ENCODE measurements at places on chromosomes 1 and 21.

DNA sequence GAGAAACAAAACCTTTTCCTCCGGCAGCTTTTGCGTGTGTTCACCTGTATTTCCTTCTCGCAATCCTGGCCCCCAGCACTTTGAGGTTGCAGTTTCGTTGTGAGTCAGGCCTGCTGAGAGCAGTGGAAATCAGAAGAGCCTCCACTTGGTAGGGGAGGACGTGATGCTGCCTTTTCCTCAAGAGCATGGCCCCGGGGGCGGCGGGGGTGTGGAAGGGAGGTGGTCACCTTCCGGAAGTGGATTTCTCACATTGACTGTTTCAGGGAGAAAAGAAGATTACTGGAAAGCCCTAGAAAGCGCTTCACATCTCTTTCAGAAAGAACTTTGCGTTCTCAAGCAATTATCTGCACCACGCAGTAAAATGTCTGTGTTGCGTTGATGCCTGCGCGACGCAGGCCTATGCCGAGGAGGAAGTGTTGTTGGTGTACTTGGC, 12.2 kb upstream of the IL10 start:
- peak; percentile 93 for DNase-seq

DNA sequence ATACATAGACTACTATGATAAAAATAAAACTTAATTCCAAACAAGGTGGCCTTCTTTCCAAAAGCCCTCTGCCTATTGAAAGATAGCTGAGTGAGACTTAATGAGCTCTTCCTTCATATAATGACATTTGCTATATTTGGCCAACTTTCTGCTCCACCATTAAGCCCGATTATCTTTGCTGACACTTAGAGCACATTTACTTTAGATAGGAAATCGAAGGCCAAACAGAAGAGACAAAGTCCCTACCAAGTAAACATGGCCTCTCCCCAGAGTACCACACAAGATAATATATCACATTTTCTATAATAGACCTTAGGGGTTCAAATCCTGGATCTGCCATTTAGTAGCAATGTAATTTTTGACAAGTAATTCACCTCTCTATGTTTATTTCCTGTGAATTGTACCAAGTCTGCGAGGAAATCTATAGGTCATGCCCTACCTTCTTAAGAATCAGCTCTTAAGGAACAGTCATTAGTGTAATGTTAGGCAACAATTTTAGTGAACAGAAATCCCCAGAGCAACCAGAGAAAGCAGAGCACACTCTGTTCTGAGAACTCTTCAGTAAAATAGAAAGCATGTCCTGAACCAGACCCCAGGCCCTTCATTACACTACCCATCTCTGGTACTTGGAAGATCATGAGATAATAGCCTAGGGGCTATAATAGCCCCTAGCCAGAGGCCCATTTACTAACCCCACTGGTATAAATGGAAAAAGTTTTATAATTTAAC, 17.3 kb upstream of the COA6 start:
- no peak for DNase-seq

DNA sequence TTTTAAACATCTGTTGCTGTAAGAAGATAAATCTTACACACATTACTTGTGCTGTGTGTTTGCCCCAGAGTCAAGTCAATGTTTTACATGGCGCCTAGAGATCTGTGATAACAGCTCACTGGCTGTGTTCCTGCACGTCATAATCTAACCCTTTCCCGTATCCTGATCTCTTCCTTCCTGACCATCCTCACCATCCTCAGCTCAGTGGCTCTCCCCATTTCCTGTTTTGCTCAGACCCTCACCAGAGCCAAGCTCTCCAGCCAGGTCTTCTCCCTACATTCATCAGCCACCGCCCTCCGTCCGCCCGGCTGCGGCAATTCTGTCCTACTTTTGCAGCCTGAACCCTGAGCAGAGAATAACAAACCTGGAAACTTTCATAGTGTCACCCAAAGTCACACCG, 824.7 kb downstream of the USP25 start:
- no peak for DNase-seq

DNA sequence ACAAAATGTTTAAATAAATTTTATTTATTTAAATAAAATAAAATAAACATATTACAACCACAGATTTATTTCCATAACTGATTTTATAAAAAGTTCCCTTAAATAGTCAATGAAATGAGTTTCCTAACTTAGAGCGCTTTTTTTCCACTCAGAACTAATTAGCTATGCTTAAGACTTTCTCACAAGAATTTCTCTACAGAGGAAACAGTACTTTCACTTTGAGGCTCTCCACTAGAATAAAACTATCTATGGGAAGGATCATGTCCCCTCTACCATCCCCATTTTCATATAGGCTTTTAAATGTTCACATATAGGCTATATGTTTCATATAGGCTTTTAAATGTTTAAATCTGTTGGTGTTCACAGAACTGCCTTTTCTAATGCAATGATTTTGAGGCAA, 40.0 kb upstream of the DPH5 start:
- DNase-seq: no peak

- DNase-seq: no peak
These were observed 6.5 kb downstream of the MRPS15 start for GRCh38 chr1:36457691-36458090.

- DNase-seq: no peak
These were observed 7.4 kb upstream of the GREM2 start for GRCh38 chr1:240619357-240619756.

- DNase-seq: no peak
These were observed 2.3 kb downstream of the LDLRAD2 start for GRCh38 chr1:21814241-21814918.

- no peak for DNase-seq
These were observed 98.6 kb downstream of the ZP4 start for GRCh38 chr1:237792149-237792548.

DNA sequence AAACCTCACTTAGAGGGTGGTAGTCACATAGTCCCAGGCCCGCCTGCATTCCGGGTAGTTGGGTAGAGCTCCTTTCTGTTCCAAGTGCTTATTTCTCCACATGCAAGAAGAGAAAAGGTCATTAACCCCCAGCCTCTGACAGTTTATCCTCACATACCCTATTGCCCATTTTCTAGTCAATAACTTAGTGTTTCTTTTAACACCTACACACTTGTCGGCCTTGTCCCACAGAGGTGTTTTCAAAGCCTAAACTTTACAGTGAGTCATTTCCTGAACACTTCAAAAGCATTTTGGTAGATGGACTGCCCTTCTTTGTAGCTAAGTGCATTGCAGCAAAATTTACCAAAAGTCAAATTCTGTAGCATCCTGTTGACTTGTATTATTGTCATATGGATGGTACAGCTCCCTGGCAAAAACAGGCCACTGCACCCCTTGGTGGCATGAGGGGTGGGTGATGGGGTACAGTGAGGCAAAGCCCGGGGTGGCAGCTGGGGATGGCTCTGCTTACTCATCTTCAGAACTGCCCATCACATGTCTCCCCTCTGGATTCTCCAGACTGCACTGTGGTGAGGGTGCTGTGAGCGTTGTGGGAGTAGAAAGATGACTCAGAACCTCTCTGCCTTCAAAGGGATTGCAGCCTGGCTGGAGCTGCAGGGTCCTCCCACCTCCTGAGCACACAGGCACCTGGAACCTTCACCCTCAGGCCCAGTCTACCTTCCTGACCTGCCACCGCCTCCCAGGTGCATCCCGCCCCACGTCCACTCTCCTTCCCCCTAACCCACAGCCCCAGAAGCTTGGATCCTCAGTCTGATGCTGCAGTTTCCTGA, 45.8 kb upstream of the DMRTB1 start:
- DNase-seq: peak; percentile 71

DNA sequence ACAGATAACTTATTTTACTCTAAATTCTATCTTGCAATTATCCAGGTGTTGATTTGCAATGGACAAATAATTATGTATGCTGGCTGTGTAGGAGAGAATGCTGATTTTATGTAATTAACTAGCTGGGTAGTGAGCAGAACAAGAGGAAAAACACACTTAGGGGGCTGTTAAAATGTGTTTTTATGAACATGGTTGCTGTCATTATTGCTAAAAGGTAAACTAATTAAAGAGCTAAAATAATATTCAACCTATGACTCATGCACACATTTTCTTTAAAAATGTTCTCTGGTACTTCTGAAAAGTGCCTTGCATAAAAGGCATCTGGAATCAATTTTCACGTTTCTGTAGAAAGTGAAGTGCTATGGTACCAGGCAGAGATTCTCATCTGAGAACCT, 192.8 kb upstream of the C8B start:
- DNase-seq: no peak

DNA sequence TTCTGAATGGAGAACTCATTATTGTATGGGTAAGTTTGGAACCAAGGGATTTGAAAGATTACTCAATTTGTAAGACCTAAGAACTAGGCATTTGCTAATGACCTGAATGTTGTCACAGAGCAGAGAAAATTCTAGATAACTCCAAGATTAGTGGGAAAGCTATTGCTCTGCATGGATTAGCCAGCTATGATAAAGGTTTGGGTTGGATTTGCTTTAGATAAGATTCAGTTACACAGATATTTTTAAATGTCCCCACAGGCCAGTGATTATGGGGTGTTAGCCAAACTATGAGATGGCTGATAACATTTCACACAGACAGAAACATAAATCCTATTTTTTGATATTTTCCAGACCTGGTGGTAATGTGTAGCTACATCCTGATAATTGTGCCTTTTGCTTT, 88.2 kb downstream of the NTPCR start:
- no peak for DNase-seq

- DNase-seq: no peak
These were observed 11.2 kb downstream of the PLA2G2F start for GRCh38 chr1:20150326-20150705.

- DNase-seq: no peak
These were observed 39.5 kb upstream of the ZNF124 start for GRCh38 chr1:247211339-247211738.

DNA sequence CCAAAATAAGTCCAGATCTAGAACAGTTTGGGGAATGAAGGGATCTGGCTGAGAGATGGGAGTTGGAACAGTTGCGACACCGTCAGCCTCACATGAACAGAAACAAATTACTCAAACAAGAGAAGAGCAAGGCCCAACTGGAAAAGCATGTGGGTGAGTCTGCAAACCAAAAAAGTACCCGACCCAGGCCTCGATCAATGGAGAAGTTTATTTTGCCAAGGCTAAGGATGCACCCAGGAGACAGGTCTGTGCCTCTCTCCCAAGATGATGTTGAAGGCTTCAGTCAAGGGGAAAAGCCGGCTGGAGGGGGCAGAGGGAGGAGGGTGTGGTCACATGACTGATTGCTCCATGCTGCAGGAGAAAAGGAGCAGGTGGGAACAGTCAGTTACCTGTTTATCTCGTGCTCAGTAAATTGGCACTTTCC, 42.3 kb downstream of the KRTAP10-1 start:
- no peak for DNase-seq

DNA sequence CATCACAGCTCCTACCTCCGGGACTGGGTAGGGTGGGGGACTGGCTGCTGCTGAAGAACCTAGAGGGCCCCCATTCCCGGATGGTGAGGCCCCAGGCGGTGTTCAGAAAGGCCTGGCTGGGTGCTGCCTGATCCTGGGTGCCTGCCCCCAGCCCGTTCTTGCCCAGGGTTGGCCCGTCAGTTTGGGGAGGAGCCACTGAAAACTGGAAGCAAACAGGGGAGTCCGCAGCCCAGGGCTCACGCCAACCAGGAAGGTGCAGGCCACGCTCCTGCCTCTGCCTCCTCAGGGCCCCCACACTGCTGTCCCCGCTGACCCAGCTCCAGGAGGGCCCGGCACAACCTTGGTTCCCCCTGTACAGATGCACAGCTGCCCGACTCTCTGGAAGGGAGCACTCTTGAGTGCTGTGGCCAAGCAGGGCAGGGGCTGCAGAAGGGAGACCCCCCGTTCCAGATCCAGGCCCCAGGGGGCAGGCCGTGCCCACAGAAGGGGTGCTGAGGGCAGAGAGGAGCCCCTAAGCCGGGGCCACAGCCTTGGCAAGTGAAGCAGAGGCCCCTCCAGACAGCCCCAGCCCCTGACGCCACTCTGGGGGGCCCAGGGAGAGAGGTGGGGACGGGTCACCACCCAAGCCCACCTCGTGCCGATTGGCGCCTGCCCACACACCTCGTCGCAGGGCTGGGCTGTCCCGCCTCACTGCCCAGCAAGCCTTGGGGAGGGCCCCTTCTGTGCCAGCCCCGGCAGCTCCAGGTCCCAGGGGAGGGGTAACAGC, 5.5 kb downstream of the C1QTNF12 start:
- DNase-seq: no peak

DNA sequence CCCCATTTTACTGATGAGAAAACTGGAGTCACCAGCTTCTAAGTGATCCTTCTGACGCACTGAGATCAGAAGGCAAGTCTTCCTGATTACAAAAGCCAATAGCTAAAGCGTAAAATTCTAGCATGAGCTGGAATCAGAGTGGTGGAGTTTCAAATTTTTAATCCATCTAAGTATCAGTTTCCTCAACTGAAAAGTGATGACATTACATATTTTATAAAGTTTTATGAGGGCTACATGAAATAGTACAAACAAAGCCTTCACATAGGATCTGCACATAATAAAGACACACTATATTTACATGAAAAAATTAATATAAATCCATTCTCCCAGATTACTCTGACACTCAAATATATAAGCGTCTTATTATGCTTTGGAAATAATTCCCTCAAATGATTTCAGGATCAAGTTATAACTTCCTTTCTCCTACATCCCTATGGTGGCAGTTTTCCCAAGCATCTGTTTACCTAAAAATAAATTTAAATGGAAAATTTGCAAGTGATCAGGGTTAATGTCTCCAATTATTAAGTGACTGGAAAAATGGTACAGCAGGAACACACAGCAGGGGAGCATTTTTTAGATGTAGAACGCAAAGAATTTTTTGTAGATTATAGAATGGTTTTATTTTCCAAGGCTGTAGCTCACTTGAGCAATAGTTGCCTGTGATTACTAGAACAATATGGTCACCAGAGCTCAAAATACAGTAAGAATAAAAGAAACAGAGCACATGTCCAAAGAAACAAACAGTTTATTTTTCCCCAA, 490.4 kb upstream of the C1orf87 start:
- DNase-seq: no peak

DNA sequence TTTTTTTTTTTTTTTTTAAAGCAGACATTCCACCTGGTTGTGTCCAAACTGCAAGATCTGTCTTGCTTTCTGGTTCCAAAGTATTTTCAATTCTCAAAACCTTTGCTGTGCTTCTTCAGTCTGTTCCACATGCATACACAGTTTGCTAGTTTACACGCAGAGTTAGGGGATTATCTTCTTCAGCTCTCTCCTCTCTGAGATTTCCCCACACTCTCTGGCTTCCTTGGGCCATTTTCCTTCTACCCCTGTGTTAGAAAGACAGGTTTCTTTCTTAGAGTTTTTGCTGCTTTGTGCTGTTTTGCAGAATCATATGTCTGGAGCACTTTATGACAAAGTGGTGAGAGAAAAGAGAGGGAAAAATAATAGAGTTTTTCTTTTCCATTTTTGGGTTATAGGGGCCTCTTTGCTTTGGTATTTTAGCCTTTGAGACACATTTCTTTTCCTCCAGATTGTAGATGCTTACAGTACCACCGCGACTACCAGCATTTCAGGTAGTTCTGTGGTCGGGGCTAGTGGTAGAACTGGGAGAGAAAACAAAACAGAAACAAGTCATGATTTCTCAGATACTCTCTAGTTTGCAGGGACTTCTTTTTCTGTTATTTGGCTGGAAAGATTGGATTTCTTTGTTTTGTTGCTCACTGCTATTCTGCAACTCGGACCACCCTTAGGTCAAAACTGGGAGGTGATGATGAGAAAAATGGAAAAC, 66.3 kb downstream of the RABGAP1L start:
- DNase-seq: no peak

- no peak for DNase-seq
These were observed 389.7 kb downstream of the NCAM2 start for GRCh38 chr21:21387916-21388315.
